Activated CD8-positive, alpha-beta memory T cell treated with anti-CD3 and anti-CD28 coated beads, Interleukin-2, amount 50 U/mL, for 48 hours (primary cell): ENCODE measurements at places on chromosomes 2 and 18.

GRCh38 chr2:222613715-222614331 lies 42.1 kb downstream of the FARSB start:
- no peak for DNase-seq

DNA sequence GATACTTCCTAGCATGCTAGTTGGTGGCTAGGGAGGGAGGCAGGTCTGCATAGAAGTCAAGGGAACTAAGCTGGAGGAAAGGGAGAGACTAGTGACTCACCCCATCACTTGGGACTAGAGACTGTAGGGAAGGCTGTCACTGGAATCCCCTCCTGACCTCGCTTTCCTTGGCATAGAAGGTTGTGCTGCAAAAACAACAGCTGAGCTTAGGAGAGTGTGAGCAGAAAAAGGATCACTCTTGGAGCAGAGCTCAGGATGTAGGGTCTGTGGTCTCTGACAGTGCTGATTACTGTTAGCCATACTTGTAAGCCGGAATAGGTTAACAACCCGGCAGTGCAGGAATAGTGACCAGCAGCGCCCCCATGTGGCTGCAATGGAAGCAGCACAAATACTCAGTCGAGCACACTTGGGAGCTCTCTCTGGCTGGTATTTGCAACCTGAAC lies 66.9 kb upstream of the SMAD2 start:
- DNase-seq = peak; percentile 81

DNA sequence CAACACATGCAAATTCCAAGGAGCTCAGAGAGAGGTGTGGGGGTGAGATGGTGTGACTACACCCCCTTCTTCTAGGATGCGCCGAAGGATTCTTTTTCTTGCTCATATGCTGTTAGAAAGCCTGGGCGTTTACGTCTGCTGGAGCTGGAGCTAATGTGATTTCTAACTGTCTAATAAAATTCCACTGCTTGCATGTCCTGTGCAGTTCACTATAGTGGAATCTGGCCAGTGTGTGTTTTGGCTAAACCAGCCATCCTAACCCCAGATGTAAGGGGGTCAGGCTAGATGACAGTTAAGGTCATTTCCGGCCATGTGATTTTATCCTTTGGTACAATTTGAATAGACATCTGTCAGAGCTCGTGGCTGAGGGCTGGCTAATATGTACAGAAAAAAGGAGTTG lies 194.1 kb downstream of the PRKCE start:
- DNase-seq = no peak

DNA sequence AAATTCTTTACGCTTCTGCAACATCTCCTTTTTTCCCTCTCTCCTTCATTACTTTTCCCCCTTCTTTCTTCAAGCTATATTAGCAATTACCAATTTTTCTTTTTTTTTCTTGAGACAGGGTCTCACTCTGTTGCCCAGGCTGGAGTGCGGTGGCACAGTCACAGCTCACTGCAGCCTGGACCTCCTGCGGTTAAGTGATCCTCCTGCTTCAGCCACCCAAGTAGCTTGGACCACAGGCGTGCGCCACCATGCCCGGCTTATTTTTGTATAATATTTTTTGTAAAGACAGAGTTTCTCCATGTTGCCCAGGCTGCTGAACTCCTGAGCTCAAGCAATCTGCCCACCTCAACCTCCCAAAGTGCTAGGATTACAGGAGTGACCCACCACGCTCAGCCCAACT lies 70.7 kb downstream of the EPG5 start:
- DNase-seq = no peak

- DNase-seq = no peak
These were observed 9.5 kb downstream of the CHPF start for GRCh38 chr2:219533930-219534661.

- peak; percentile 65 for DNase-seq
These were observed at the start of gene LRP2 for GRCh38 chr2:169362118-169362893. LRP2 (minus strand) TSS chr2:169362534; CDS start chr2:169362399, 135 bp downstream.

- no peak for DNase-seq
These were observed 14.0 kb downstream of the NABP1 start for GRCh38 chr2:191691898-191692297.

DNA sequence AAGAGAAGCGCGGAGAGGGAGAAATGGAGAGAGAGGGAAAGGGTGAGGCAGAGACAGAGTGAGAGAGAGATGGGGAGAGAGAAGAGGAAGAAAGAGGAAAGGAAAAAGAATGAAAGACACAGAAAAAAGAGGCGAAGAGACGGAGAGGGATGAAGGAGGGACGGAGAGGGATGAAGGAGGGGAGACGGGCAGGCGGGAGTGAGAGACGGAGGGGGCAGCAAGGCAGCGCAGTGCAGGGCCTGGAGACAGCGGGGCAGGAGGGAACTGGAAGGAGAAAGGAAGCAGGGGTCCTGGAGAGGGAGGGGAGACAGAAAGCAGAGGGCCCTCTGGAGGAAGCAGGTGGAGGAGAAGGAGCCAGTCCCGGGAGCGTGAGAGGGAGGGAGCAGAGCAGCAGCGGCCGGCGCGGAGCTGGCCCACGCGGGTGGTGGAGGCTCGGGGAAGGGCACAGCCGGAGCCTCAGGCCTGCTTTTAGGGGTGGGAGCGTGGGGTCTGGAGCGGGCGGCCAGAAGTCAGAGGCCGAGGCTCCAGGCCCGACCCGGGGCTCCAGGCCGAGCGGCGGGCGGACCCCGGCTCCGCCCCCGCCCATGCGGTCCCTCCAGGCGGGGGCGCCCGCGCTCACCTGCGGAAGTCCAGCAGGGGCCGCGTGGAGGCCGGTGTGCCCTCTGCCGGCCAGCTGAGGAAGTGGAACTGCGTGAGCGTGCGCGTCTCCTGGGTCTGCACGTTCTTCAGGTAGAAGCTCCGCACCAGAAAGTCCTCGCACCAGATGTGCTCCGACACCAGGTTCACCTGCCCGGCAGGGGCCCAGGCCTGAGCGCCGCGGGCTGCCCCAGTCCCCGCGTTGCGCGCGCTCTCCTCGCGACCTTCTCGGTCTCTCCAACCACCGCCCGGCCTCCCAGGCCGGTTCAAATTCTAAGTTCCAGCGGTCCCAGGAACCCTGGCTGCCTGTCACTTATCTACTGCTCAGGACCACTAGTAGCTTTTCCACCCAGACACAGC lies 14.5 kb downstream of the PTPRN start:
- DNase-seq = peak; percentile 94

DNA sequence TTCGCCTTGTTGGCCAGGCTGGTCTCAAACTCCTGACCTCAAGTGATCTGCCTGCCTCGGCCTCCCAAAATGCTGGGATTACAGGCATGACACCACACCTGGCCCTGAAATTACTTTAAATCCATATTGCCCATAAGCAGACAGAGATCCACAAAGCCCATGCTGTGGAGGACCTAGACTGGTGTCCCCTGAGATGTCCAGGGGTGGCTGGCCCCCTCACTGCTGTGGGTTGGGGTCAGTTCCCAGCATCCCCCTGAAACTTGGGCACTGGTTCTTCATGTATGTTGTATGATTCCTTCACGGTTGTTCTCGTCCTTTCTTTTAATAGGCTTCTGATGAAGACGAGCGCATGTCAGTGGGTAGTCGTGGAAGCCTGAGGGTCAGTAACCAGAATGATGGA lies 78.1 kb upstream of the RBM44 start:
- no peak for DNase-seq

- DNase-seq = no peak
These were observed 27.3 kb downstream of the CAB39 start for GRCh38 chr2:230739961-230740360.

DNA sequence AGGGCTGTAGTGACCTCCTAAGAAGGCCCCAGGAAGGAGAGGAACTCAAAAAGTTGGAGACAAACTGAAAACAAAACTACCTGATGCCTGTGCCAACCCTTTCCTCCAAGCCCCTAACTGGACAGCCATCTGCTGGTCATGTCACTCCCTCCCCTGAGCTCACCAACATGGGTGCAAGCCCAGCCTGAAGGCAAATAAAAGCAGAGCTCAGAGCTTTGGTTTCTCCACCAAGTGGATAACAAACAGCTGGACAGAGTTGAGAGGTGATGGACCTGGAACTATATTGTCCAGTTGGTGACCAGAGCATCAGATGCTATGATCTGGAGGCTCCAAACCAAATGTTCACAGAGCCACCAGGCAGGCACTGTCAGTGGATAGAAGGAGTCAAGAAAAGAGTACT lies 34.6 kb upstream of the MAL start:
- peak; percentile 15 for DNase-seq

- DNase-seq = no peak
These were observed 138.9 kb downstream of the DYSF start for GRCh38 chr2:71592181-71592711.

GRCh38 chr2:163121483-163121882 lies 282.9 kb upstream of the KCNH7 start:
- no peak for DNase-seq

DNA sequence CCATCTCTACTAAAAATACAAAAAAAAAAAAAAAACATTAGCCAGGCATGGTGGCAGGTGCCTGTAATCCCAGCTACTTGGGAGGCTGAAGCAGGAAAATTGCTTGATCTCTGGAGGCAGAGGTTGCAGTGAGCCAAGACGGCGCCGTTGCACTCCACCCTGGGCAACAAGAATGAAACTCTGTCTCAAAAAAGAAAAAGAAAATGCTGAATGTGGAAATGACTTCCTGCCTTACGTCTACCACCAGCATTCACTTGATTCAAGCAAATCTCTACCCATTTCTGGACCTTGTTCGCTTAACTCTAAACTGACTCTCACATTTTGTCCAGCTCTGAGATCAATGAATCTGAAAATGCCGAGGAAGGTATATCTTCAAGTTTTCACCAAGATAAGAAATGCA lies 825.3 kb downstream of the TRIB2 start:
- DNase-seq = no peak

GRCh38 chr2:233773854-233774253 lies 4.3 kb upstream of the MROH2A start:
- DNase-seq = no peak

- DNase-seq = no peak
These were observed 32.5 kb upstream of the FHOD3 start for GRCh38 chr18:36265015-36265414.

- no peak for DNase-seq
These were observed 523.0 kb downstream of the TXNL1 start for GRCh38 chr18:56115071-56116015.

DNA sequence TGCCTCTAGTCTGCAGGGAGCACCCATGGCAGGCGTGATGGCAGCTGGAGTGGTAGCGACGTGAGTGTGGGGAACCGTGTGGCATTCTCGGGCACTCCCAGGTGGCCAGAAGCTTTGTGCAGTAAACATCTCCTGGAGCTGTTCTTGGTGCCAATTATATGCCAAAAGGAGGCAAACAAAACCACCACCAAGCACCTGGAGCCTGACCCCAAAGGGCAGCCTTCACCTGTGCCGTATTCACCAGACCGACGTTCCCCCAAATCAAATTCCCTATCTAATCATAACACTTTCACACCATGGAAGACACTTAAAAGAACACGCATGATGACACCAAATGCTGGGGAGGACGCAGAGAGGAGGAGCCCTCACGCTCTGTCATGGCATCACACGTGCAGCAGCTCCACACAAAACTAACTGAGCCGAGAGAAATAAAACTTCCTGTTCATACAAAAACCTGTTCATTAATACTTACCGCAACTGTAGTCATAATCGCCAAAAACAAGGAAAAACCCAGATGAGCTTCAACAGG lies 123.6 kb downstream of the EIPR1 start:
- no peak for DNase-seq

GRCh38 chr2:6637330-6637729 lies 228.4 kb downstream of the CMPK2 start:
- DNase-seq = no peak

GRCh38 chr2:169732583-169733358 lies 861 bp upstream of the KLHL23 start:
- no peak for DNase-seq

GRCh38 chr2:209097168-209097567 lies 326.7 kb upstream of the MAP2 start:
- no peak for DNase-seq

DNA sequence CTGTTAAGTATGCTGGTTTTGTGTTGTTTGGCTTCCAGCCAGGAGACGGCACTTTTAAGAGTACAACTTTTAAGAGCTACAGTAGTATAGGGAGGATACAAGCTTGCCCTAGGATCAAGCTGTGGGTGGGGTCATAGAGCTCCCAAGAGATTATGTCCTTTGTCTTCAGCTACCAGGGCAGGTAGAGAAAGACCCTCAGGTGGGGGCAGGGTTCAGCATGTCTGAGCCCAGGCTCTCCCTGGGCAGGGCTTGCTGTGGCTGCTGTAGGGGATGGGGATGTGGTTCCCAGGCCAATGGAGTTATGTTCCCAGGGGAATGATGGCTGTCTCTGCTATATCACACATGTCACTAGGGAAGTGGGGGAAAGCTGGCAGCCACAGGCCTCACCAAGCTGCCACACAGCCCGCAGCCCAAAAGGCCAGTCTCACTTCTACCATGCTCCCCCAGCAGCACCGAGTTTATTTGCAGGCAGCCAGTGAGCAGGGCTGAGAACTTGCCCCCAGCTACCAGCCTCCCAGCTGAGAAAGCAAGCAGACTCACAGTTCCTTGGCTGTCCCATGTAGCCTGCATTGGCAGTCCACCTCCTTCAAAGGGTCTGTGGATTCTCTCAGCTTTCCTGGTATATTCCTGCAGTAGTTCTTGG lies 105.7 kb upstream of the ERBB4 start:
- DNase-seq = no peak

DNA sequence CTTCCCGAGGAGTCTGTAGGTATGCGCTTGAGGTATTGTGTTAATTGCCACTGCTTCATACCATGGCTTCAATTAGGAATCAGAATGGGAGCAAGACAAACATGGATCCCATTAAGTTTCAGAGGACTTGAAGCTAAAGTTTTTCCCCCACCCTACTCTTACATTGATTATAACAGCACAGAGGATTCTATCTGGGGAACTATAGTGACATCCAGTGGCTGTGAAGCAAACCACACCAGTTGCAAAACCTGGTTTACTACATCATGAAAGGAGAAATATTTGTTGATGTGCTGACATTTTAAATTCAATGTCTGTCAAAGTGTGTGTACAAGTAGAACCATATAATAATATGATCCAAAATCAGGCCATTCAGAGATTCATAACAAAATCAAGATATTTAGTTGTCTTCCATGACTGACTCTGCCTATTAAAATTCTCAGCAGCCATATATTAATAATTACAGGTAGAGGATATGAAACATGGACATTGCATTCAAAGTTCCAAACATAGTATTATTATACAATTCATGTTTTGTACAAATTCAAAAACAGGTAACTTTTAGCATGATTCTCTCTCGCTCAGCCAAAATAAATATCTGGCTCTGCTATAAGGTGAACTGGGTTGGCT lies 82.9 kb downstream of the GRB14 start:
- DNase-seq = no peak

GRCh38 chr18:63487676-63488075 lies 10.9 kb downstream of the SERPINB5 start:
- no peak for DNase-seq

- DNase-seq = no peak
These were observed 348.9 kb downstream of the RND3 start for GRCh38 chr2:150138587-150138986.
